ENCODE measurements at places on chromosomes 7 and 10. TPM values are rescaled to one million over a fixed set of nuclear protein-coding genes. Genes with fewer than 3 reads are reported as not detected.

GRCh38 chr7:150514748-150515222 is at the start of gene GIMAP7:
TSS of gene GIMAP7 (plus strand) at chr7:150514872. CDS start at chr7:150519975, 5,103 bp downstream.
- no peaks in the 10 kb centered on the region for H3K36me3 ChIP-seq
- no peak for DNase-seq
- H3K27me3 ChIP-seq: no peaks in the 10 kb centered on the region
- H3K27ac ChIP-seq: peak within 1 kb of the TSS; percentile 39
- H3K4me1 ChIP-seq: no peaks in the 10 kb centered on the region
- peak within 1 kb of the TSS; percentile 61 for H3K4me3 ChIP-seq

DNA sequence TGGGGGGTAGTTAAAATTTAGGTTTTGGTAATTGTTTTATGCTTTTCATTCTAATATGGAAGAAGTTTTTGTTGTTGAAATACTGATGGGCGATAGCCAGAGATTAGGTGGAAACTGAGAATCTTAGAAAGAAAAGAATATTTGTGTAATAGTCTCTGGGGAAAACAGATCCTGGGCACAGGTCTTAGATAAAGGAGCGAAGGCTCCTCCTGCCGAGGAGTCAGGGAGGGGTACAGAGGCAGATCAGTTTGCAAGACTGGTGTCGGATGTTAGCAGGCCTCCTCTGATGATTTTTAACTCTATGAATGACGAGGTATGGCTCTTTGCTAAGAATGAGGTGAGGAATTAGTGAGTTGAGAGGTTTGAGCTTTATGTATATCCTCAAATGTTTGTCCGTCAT is 339.7 kb downstream of the HGF start:
- no peaks in the 10 kb centered on the region for H3K4me1 ChIP-seq
- H3K36me3 ChIP-seq: no peaks in the 10 kb centered on the region
- no peak overlapping the region for H3K27ac ChIP-seq
- H3K4me3 ChIP-seq: no peak overlapping the region
- H3K27me3 ChIP-seq: no peaks in the 10 kb centered on the region
- no peak for DNase-seq

DNA sequence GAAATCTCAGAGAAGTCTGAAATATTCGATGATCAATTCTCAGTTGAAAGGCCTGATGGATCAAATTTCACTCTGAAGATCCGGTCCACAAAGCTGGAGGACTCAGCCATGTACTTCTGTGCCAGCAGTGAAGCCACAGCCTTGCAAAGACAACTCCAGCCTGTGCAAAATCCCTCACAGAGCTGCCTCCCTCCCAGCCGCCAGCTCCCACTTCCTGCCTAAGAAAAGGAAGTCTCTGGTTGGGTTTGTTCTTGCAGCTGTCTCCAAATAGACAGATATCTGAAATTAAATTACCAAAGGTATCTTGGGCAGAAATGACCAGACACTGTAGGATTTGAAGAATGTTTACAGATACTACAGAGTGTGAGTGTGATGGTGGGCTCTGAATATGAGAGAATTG is 43.4 kb upstream of the PRSS58 start:
- H3K27ac ChIP-seq: no peak overlapping the region
- no peaks in the 10 kb centered on the region for H3K4me1 ChIP-seq
- DNase-seq: no peak
- no peaks in the 10 kb centered on the region for H3K27me3 ChIP-seq

DNA sequence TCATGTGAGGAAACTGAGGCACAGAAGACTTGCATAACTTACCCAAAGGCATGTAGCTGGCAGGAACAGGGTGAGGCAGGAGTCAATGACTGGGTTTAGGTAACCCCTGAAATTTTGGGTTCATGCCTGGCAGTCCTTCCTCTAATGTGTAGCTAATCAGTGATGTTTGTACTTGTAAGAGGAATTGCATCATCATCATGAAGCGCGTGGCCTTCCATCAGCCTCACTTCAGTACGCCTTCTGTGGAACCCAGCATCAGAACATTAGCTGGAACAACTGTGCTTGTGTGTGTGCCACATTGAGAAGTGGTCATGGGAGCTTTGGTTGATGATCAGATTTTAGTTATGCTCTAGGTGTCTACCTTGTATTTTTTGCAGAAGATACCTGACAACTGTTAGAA is 18.2 kb upstream of the STMP1 start:
- H3K27ac ChIP-seq: no peak overlapping the region
- H3K27me3 ChIP-seq: no peaks in the 10 kb centered on the region
- no peak overlapping the region for H3K4me3 ChIP-seq
- H3K4me1 ChIP-seq: no peaks in the 10 kb centered on the region
- no peaks in the 10 kb centered on the region for H3K36me3 ChIP-seq

DNA sequence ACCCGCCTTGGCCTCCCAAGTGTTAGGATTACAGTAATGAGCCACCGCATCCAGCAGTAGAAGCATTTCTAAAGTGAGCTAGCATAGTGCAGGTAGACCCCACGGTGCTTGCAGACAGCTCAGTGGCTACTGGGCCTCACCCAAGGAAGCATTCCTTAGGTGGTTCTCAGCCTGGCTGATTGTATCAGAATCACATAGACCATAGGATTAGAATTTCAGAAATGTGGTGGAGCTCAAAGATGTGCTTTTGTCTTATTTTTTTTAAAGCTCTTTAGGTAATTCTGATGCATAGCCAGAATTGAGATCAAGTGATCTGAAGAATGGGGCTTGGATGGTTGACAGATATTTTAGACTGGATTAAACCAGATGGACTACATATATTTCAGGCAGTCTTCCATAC is 10.9 kb downstream of the ANLN start:
- no peaks in the 10 kb centered on the region for H3K4me1 ChIP-seq
- no peak overlapping the region for H3K27ac ChIP-seq
- H3K36me3 ChIP-seq: no peaks in the 10 kb centered on the region
- H3K4me3 ChIP-seq: no peak overlapping the region
- H3K27me3 ChIP-seq: no peaks in the 10 kb centered on the region
- DNase-seq: no peak

The ATAD1 gene
- total RNA-seq: 61.6 TPM

The LAMB4 gene
- not detected for total RNA-seq

The GATA3 gene
- total RNA-seq: 0.64 TPM

The TRPV5 gene
- total RNA-seq: not detected

Data from psoas muscle (tissue), 8 donors.